ENCODE measurements at places on chromosomes 16 and 17. TPM values are rescaled to one million over a fixed set of nuclear protein-coding genes. Genes with fewer than 3 reads are reported as not detected.

Gene CDH11
- total RNA-seq: 601 TPM

- H3K4me3 ChIP-seq: no peak overlapping the region
- peaks cover 12% of the 10 kb centered on the region for H3K27me3 ChIP-seq
- no peak for DNase-seq
- no peaks in the 10 kb centered on the region for H3K36me3 ChIP-seq
- peaks cover 8% of the 10 kb centered on the region for H3K4me1 ChIP-seq
These were observed 3.1 kb downstream of the ALDH3A2 start for GRCh38 chr17:19651451-19652238.

DNA sequence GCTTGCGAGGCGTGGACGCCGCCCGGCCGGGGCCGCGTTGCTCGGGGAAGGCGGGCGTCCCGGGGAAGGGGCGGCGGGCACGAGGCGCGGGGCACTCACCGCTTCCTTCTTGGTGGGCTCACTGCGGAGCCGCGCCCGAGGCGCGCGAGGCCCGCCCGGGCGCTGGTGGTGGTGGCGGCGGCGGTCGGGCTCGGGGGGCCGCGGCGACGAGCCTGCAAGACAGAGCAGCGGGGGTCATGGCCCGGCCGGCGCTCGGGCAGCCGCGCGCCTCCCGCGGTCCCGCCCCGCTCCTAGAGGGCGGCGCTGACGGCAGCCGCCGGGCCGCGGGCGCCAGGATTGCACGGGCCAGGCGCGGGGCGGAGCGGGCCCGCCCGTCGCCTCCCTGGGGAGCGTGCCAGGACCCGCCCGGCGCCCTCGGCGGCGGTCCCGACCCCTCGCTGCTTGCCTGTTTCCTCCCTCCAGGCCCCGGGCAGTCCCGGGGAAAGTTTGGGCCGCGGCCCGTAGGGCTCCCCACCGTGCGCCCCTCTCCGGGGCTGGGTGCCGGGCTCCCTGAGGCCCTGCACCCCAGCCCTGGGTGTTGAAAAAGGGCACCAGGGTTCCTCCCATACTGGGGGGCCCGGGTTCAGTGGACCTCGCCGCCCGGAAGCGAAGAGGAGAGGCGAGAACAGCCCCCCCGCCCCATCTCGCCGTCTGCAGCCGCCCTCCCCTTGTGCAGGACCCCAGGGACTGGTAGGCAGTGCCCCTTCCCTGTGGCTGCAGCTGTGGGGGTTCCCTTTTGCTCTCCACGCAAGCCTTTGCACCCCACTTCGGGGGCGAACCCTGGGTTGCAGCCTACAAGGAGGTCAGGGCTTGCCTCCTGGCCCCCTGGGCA, at the start of gene C16orf74:
Gene C16orf74 (minus strand): TSS at position 270 of the 871 bp plus-strand sequence. CDS start 15,879 bp downstream, outside the sequence.
- H3K27ac ChIP-seq: peak within 1 kb of the TSS; percentile 25
- peak within 1 kb of the TSS; percentile 46 for H3K4me3 ChIP-seq
- peaks cover 26% of the 10 kb centered on the region for H3K4me1 ChIP-seq
- DNase-seq: peak; percentile 35

GRCh38 chr16:30947859-30948666, 805 bp upstream of the ORAI3 start:
- peaks cover 7% of the 10 kb centered on the region for H3K4me1 ChIP-seq
- H3K36me3 ChIP-seq: peaks cover 16% of the 10 kb centered on the region
- H3K27me3 ChIP-seq: no peaks in the 10 kb centered on the region
- peak; percentile 96 for DNase-seq
- no peak overlapping the region for H3K27ac ChIP-seq
- peak overlapping the region; percentile 79 for H3K4me3 ChIP-seq

GRCh38 chr17:62627219-62627903, at the start of gene MRC2:
TSS of gene MRC2 (plus strand) at chr17:62627670. CDS start at chr17:62627803, 133 bp downstream.
- peaks cover 29% of the 10 kb centered on the region for H3K4me1 ChIP-seq
- H3K36me3 ChIP-seq: peaks cover 2% of the 10 kb centered on the region
- H3K27me3 ChIP-seq: no peaks in the 10 kb centered on the region
- DNase-seq: peak; percentile 82
- H3K4me3 ChIP-seq: peak within 1 kb of the TSS; percentile 64
- peak within 1 kb of the TSS; percentile 94 for H3K27ac ChIP-seq

Gene C17orf107
- total RNA-seq: 0.56 TPM

All from IMR-90 (cell line).